Left ventricle myocardium superior (tissue), 1 donor: ENCODE measurements at places on chromosomes 6 and 20. TPM values are rescaled to one million over a fixed set of nuclear protein-coding genes. Genes with fewer than 3 reads are reported as not detected.

Gene PGM3
- 13.2 TPM for total RNA-seq

Gene RSPH9
- 0.15 TPM for total RNA-seq

Gene DYNLRB1
- 154 TPM for total RNA-seq

Gene RBM24
- total RNA-seq, result 223 TPM

Gene LAMA2
- total RNA-seq, result 138 TPM

Gene PMEPA1
- total RNA-seq, result 24.7 TPM

Gene PGC
- not detected for total RNA-seq

Gene OR2H2
- not detected for total RNA-seq

Gene PNLDC1
- total RNA-seq, result 0.17 TPM

Gene OTOR
- total RNA-seq, result not detected
